ENCODE measurements at places on chromosomes 1 and 21.

DNA sequence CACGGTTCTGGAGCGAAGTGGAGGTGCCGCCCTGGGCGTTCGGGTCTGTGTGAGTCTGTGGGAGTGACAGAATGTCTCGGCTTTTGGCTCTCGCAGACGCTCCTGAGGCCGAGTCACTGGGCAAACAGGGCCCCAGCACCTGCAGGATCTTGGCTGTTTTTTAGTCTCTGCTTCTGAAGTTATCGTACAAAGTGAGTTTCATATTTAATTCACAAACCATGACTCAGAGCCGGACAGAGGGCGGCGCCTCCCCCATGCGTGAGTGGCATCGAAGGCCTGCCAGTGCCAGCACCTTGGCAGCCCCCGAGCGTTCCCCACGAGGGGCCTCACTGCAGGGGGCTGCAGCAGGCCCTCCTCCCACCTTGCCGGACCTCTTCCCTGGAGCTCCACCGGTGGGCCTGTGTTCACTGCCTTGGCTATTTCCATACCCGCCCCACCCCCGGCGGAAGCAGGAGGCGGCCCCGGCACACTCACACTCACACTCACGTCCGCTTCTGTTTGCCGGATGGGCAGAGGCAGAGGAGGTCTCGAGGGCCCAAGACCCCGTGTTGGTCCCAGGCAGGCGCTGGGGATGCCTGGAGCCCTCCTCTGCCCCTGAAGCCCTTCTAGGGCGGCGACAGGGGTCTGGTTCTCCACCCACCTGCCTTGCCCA is 56.3 kb downstream of the MORN1 start:
- DNase-seq: no peak

DNA sequence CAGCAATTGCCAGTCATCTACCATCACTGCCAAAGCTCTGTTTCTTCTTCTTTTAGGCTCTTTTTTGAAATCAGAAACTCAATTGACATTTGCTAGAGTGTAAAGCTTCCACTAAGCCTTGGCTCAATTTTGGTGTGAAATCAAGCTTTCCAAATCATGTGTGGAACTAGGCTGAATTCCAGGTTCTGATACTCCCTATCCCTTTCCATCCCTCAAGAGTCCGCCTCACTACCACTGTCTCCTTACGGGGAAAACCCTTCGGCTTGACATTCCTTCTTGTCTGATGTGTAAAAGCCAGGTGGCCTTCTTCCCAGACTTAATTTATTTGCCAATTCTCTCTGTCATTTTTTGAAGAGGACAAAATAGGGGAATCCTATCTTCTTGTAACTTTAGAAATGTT is 47.2 kb upstream of the PRMT6 start:
- peak; percentile 80 for DNase-seq

GRCh38 chr1:61518670-61519400 is 206.1 kb downstream of the TM2D1 start:
- DNase-seq: no peak

- DNase-seq: no peak
These were observed 54.1 kb downstream of the LUZP1 start for GRCh38 chr1:23114424-23115079.

- DNase-seq: no peak
These were observed 13.9 kb upstream of the LY9 start for GRCh38 chr1:160781914-160782689.

- no peak for DNase-seq
These were observed 4.9 kb downstream of the GBP1 start for GRCh38 chr1:89060091-89060490.

- DNase-seq: no peak
These were observed 1.2 kb downstream of the HDGF start for GRCh38 chr1:156750191-156750672.

DNA sequence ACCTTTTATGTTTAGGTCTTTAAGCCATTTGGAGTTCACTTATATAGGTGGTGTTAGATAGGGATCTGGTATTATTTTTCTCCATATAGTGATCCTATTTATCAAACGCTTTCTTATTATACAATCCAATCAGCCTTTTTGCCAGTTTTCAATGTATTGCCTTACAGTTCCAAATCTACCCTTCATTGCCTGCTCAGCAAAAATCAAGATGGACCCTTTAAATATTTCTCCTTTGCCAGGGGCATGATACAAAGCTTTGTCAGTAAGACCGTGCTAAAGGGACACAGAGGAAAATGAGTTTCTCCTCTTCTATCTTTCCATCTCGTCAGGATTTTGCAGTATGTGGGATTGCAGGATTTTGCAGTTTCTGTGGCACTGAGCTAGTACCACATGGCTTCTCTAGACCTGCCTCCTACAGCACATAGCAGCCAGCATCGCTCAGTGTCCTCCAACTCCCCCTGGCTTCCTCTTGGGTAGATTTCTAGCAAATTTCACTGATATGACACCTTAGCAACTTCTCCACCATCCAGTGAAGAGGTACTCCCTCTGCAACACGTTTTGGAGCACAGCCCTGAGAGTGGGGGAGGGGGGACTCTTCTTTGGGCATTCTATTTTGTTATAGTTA is 22.5 kb upstream of the CAP1 start:
- DNase-seq: no peak

DNA sequence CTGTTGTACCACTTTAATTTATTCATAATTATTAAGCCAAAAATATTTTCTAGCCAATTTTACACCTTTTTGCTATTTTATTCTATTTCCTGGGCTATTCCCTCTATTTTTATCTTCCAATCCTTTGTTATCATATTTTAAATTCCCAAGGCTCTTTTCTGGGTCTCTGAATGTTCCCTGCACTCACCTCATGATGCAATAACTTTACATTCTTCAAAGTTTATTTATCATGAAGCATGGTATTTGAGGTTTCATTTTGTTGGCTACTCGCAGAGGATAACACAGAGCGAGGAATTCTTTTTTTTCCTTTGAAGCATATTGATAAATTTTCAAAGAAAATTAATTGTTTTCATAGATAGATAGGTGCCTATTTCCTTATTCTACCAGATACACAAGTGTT is 489.8 kb upstream of the TMPRSS15 start:
- DNase-seq: no peak

GRCh38 chr21:26795412-26795805 is 49.8 kb downstream of the ADAMTS1 start:
- no peak for DNase-seq

- no peak for DNase-seq
These were observed 15.3 kb downstream of the CD2 start for GRCh38 chr1:116769561-116769977.

GRCh38 chr1:150563340-150564038 is 14.3 kb downstream of the ADAMTSL4 start:
- no peak for DNase-seq

GRCh38 chr1:234751678-234752077 is 141.7 kb upstream of the IRF2BP2 start:
- no peak for DNase-seq

GRCh38 chr1:228527596-228527995 is 40.4 kb downstream of the RNF187 start:
- no peak for DNase-seq

- no peak for DNase-seq
These were observed 125.0 kb upstream of the B3GALT2 start for GRCh38 chr1:193311226-193311948.

DNA sequence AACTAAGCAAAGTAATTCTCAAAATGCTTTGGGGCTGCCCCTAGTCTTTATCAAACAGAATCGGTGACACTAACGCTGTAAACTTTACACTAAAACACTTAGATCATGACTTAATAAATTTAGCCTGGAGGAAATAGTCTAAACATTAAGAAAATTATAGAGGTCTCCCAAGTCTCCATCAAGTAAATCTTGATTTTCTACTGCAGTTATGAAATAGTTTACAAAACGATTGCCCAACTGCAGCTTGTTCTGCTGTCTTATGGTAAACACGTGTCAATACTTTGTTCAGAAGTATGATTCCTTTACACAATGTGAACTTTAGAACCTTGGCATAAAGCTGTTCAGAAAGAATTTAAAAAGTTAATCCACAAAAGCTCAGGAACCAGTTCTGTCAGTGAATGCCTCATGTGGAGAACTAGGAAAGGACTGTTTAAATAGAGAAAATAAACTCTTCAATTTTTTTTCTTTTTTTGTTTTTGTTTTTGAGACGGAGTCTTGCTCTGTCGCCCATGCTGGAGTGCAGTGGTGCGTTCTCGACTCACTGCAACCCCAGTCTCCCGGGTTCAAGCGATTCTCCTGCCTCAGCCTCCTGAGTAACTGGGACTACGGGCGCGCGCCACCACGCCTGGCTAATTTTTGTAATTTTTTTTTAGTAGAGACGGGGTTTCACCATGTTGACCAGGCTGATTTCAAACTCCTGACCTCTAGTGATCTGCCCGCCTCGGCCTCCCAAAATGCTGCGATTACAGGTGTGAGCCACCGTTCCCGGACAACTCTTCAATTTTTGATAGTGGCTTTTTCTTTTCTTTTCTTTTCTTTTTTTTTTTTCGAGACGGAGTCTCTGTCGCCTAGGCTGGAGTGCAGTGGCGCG is 1.6 kb downstream of the DDI2 start:
- DNase-seq: no peak

DNA sequence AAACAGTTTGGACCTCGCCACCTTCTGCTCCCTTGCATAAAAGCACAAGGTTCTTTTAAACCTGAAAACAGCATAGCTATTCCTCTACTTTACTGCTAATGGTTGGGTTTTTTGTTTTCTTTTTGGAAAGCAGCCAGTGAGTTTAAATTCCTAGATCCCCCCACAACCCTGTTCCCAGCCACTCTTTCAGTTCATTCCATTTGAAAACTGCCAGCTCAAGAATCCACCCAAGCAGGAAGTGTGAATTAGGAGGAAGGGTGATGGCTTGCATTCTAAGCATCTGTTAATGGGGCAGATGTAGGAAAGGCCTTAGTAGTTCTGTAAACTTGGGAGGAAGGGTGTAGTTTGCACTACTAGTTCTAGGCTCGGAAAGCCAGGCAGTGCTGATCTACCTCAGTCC is 172.9 kb upstream of the HOOK1 start:
- no peak for DNase-seq

GRCh38 chr1:58982259-58982998 is 198.6 kb upstream of the JUN start:
- DNase-seq: no peak

GRCh38 chr1:109478806-109479205 is 4.9 kb upstream of the ATXN7L2 start:
- DNase-seq: no peak

DNA sequence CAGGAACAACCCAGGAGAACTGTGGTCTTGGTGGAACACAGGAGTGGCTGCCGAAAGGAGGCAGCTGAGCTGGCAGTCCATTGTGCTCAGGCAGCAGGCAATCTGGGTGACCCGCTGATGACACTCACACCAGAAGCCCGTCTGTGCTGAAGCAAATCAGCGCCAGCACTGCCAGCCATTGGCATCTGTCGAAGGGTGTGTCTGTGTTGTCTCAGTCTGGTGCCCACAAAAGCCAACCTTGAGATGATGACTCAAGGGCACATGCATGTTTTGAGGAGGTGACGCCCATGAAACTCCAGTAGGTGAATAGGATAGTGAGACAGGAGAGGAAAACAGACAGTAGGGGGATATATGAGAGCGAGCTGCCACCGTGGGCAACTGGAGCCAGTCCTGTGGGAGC is 167.3 kb downstream of the KAZN start:
- no peak for DNase-seq

- peak; percentile 54 for DNase-seq
These were observed 28.0 kb upstream of the PLEKHG5 start for GRCh38 chr1:6519491-6519934.

Data from muscle of arm (tissue), 14 donors.